EH (cell line): ENCODE measurements at places on chromosomes 11 and 22.

- DNase-seq = peak; percentile 99
Measured at GRCh38 chr11:35035894-35036408, 103.0 kb upstream of the CD44 start.

DNA sequence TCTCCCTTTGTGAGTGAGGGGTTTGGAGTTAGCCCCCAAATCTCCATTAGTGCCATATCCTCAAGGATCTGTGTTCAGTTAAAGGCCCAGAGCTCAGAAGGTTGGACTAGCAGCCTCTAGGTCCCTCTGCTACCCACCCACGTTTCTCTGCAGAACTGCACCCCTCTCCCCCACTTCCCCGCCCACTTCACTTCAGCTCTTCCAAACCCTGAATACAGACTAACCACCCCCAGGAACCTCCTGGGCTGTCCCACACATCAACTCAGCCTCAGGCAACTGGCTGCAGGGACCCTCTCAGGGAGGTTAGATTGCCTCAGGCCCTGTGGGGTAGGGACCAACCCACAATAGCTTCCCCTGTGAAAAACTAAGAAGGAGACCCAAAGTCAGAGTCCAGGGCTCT is 840 bp downstream of the VPREB3 start:
- no peak for DNase-seq

GRCh38 chr11:61045271-61045670 is 57.0 kb upstream of the CD5 start:
- DNase-seq = no peak

DNA sequence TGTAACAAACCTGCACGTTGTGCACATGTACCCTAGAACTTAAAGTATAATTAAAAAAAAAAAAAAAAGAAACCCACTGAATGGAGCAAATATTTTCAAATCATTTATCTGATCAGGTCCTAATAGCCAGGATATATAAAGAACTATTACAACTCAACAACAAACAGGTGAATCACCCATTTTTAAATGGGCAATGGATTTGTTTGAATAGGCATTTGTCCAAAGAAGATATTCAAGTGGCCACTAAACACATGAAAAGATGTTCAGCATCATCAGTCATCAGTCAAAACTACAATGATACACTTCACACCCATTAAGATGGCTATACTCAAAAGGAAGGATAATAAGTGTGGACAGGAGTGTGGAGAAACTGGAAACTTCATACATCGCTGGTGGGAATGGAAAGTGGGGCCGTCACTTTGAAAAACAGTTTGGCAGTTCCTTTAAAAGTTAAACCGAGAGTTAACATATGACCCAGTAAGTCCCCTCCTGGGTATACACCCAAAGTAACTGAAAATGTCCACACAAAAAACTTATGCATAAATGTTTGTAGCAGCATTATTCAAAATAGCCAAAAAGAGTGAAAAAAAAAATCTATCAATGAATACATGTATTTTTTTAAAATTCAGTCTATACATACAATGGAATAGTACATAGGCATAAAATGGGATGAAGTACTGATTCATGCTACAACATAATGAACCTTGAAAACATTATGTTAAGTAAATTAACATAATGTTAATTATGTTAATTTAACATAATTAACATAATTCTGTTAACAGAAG is 53.1 kb downstream of the ARRB1 start:
- no peak for DNase-seq

- DNase-seq = no peak
Measured at GRCh38 chr11:93039531-93040240, 70.2 kb downstream of the MTNR1B start.

GRCh38 chr22:49548356-49549202 is 279.1 kb downstream of the BRD1 start:
- DNase-seq = no peak

GRCh38 chr11:59776210-59777066 is 21.3 kb downstream of the STX3 start:
- peak; percentile 47 for DNase-seq

- peak; percentile 98 for DNase-seq
Measured at GRCh38 chr11:66336234-66337102, at the start of gene RIN1. Gene RIN1, minus strand, starts transcription at chr11:66336434. Its CDS starts 32 bp downstream, at chr11:66336402.

- DNase-seq = no peak
Measured at GRCh38 chr11:65506772-65507505, 8.1 kb downstream of the MALAT1 start.

- no peak for DNase-seq
Measured at GRCh38 chr11:128985880-128986279, 43.2 kb upstream of the TP53AIP1 start.

GRCh38 chr11:78200553-78200952 is 11.8 kb downstream of the USP35 start:
- DNase-seq = no peak

- DNase-seq = no peak
Measured at GRCh38 chr11:115894176-115894575, 390.0 kb upstream of the CADM1 start.

GRCh38 chr11:116240710-116241109 is 532.1 kb downstream of the BUD13 start:
- no peak for DNase-seq

DNA sequence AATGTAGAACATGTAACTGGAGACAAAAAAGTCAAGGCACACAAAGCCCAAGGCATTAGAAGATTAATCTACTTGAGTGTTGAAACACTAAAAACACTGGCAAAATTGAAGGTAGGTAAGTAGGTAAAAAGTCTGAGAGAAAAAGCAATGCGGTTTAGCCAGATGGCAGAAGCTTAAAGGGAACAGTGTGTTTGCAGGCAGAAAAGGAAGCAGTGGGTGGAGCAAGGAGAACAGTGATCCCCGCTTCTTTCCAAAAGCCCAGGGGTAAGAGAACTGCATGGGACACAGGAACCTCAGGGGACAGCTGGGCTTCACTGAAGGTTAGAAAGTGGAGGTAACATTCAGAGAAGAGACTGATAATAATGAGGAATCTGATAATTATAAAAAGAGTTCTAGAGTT is 16.0 kb downstream of the MRE11 start:
- no peak for DNase-seq

DNA sequence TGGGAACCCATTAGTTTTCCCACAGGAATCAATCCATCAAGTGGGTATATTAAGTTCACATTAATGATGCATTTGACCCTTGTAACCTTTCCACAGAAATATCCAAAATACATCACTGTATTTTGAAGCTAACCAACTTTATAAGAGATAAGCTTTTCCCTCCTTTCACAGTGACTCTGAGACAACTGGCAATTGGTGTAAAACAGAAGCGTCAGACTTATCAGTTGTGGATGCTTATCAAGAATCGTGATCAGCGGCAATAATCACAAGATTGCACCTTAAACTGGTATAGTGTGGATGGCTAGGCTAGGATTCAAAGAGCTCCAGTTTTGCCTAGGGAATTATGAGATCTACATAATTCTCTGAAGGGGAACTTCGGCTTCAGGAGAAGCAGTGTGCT is 73.1 kb downstream of the USP35 start:
- DNase-seq = no peak

- peak; percentile 98 for DNase-seq
Measured at GRCh38 chr11:46242952-46243795, 34.3 kb upstream of the CREB3L1 start.

- DNase-seq = no peak
Measured at GRCh38 chr11:61862714-61863547, 28.4 kb downstream of the FADS3 start.

DNA sequence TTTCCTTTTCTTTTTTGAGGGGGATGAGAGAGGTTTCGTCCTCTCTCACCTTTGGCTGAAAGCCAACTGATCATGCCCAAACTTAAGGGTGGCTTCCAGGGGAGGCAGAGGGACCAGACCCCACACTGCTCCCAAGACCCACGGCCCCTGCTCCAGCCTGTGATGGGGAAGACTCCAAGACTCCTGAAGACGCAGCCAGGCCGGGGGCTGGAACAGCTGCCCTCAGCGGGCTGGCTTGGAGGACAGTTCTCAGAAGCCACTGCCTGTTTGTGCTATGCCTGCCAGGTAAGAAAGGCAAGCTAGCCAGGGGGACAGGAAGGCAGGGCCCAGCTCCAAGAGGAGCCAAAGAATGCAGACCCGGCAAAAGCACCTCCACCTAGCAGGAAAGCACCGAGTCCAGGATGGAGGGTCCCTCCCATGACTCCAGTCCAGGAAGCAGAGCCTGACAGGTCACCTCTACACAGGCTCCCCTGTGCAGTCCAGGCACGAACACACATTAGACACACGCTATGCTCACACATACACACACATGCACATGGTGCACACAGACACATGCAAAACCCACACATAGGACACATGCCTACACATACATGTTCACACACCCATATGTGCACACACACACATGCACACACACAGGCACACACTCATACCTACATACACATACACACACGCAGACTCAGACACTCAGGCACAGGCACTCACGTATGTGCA is 31.3 kb downstream of the GNB1L start:
- DNase-seq = no peak

- DNase-seq = peak; percentile 59
Measured at GRCh38 chr11:71936825-71937224, 8.0 kb downstream of the RNF121 start.
